ENCODE measurements at places on chromosomes 6 and 20. TPM values are rescaled to one million over a fixed set of nuclear protein-coding genes. Genes with fewer than 3 reads are reported as not detected.

DNA sequence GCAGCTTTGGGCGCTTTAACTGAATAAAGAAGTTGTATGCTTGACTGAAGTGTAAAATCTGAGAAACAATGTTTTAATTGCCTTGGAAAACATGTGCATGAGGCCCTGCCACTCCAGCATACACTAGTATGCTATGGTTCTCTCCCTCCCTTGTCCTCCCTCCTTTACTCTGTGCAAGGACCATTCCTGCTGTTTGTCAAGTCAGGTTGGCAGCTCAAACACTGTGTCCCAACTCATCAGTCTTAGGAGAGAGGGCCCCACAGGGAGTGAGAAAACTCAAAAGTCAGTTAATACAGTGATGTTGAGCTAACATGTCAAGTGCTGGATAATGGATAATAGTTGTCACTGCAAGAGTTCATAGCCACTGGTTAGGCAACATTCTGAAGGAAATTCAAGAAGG, 543.6 kb downstream of the GRIK2 start:
- H3K27me3 ChIP-seq, result no peaks in the 10 kb centered on the region
- no peaks in the 10 kb centered on the region for H3K36me3 ChIP-seq
- DNase-seq, result no peak
- H3K4me3 ChIP-seq, result no peak overlapping the region
- H3K4me1 ChIP-seq, result no peaks in the 10 kb centered on the region
- H3K27ac ChIP-seq, result no peak overlapping the region

DNA sequence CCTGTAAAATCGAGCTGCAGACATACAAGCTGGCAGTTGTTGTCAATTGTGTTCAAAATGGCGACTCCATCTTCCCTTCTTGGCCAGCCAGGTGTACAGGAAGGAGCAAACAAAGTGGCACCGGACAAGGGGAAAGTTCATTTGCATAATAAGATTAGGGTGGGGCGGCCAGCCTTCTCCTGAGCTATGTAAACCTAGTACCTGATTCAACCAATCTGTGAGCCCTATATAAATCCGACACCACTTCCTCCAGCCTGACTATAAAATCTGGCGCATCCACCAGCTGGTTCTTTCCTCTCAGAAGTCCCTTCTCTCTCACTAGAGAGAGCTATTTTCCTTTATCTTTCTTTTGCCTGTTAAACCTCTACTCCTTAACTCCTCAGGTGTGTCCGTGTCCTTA, 8.1 kb upstream of the HBS1L start:
- DNase-seq, result no peak
- no peak overlapping the region for H3K4me3 ChIP-seq
- H3K27ac ChIP-seq, result no peak overlapping the region
- peaks cover 11% of the 10 kb centered on the region for H3K4me1 ChIP-seq
- H3K36me3 ChIP-seq, result no peaks in the 10 kb centered on the region

- DNase-seq, result no peak
- H3K27ac ChIP-seq, result no peak overlapping the region
- H3K4me3 ChIP-seq, result no peak overlapping the region
- H3K4me1 ChIP-seq, result peaks cover 7% of the 10 kb centered on the region
Observed at GRCh38 chr6:134402372-134402984, 84.6 kb upstream of the SGK1 start.

GRCh38 chr6:152277826-152278329, 359.3 kb downstream of the SYNE1 start:
- H3K4me3 ChIP-seq, result no peak overlapping the region
- H3K27me3 ChIP-seq, result no peaks in the 10 kb centered on the region
- H3K27ac ChIP-seq, result no peak overlapping the region
- no peak for DNase-seq
- H3K4me1 ChIP-seq, result peaks cover under 1% of the 10 kb centered on the region
- peaks cover 17% of the 10 kb centered on the region for H3K36me3 ChIP-seq

The DEFB124 gene
- not detected for total RNA-seq

The TRIM15 gene
- total RNA-seq, result not detected

The C6orf141 gene
- not detected for total RNA-seq

The ABCC10 gene
- total RNA-seq, result 52.0 TPM
